ENCODE measurements at places on chromosomes 11 and 22.

DNA sequence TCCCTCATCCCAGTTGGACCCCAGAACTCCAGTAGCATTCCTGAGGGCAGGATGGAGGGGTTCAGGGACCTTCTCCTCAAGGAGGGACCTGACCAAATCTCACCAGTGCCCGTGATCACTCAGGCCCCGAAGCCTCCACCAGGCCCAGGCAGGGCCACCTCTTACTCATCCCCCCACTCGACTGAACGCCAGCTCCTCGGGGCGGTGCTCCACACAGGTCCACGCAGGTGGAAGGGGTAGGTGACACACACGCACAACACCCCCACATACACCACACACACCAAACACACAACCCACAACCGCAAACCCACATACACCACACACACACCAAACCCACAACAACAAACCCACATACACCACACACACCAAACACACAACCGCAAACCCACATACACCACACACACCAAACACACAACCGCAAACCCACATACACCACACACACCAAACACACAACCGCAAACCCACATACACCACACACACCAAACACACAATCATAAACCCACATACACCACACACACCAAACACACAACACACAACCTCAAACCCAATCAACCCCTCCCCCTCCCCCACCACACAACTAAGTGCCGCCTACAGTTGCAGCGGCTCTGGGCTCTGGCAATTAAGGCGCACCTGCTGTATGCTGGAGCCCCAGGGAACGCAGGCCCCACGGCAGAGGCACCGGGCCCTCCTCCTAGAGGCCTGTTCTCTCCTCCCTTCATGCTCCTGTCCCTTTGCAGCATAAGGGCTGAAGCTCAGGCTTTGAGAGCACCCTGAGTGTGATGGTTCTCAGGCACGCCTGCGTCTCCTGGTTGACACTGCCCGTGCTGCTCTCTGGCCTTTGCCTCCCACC, 1318.1 kb downstream of the TBC1D22A start:
- DNase-seq: no peak

- no peak for DNase-seq
These were observed 36.8 kb upstream of the TP53I11 start for GRCh38 chr11:44987506-44987905.

- DNase-seq: peak; percentile 48
These were observed 10.0 kb upstream of the MFRP start for GRCh38 chr11:119356349-119357031.

GRCh38 chr22:48889209-48889830, 938.4 kb downstream of the BRD1 start:
- DNase-seq: no peak

- no peak for DNase-seq
These were observed 51.4 kb downstream of the SPECC1L start for GRCh38 chr22:24321999-24322398.
